A549 (cell line): ENCODE measurements at places on chromosomes 2 and 18. TPM values are rescaled to one million over a fixed set of nuclear protein-coding genes. Genes with fewer than 3 reads are reported as not detected.

The GULP1 gene
- polyA plus RNA-seq, result 30.7 to 31.5 TPM (median 31.4 TPM) in 3 replicates

The THSD7B gene
- not detected in 3 replicates for polyA plus RNA-seq

The APCDD1 gene
- not detected in 3 replicates for polyA plus RNA-seq

- no peak for DNase-seq
Observed at GRCh38 chr2:73054980-73055379, 16.5 kb downstream of the SFXN5 start.

- DNase-seq, result no peak
Observed at GRCh38 chr2:147862859-147863516, 18.2 kb downstream of the ACVR2A start.

DNA sequence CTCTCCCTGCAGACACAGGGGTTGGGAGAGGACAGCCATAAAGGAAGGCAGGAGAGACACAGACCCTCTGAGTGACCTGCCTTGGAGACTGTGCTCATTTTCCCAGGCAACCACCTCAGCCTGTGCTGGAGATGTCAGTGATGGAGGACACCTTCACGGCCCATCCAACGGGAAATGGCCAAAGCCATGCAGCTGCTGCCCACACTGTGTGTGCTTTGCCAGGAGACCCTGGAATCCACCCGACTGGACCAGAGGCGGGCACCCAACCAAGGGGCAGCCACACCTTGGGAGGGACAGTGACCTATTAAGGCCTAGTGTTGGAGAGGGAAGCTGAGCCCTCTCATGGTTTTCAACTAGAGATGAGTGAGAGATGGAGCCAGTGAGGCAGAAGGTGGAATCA is 192.5 kb downstream of the SMAD2 start:
- no peak for DNase-seq

- DNase-seq, result no peak
Observed at GRCh38 chr2:219438453-219438852, 3.8 kb downstream of the SPEG start.
